ENCODE measurements at places on chromosomes 12 and 14.

- DNase-seq: no peak
Measured at GRCh38 chr12:101608301-101609133, 13.7 kb downstream of the MYBPC1 start.

DNA sequence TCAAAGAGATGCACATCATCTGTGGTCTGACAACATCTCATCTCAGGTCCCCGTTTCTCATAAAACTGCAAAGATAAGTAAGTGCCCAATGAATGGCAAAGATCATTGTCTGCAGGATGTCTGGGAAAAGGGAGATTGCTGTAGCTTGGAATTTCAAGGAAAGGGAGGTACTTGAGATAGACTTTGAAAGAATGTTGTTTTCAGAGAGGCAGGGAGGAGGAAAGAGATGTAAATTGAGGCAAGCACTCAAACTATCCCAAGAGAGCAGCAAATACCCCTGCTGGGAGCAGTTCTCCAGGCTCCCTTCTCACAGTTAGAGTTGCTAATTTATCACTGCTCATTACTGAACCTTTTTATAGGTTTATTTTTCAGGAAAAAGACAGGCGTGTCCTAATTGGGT lies 107.1 kb downstream of the MYRFL start:
- no peak for DNase-seq

- DNase-seq: no peak
Measured at GRCh38 chr12:131072451-131073230, 118.9 kb downstream of the ADGRD1 start.

DNA sequence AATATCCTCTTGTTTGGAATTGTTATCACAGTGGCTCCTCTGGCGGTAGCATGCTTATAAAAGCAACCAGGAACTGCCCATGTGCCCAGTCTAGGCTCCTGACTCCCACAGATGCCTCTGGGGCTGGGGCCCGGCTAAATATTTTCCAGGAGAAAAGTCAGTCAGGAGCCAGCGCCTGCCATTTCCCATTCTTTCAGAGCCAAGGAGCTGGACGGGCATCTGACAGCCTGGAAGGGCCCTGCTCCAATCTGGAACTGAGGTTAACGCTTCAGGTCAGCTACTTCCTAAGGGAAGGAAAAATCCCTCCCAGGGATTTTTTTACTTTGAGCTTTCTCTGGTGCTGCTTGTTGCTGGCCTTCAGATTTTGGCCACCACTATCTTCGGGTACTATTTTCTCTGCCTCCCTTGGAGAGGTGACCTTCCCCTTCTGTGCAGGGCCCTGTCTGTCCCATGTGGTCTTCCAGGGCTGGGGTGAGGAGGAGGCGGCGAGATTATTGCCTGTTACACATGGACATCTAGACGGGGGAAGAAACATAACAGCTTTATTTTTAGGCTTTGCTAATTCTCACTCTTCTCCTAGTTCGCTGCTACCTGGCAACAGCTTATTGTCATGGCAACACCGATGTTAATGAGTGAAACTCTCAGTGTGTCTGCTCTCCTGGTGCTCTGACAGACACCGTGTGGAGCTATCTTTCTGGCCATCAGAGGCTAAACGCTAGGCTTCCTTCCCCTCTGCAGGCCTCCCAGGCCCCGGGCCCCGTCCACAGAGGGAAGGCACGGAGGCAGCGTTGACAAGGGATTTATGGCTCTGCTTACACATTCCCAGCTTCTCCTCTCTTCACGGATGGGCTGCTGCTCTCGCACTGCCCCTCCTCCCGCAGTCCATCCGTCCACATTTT lies 160.4 kb downstream of the CACNA1C start:
- no peak for DNase-seq

- DNase-seq: no peak
Measured at GRCh38 chr12:51232642-51233041, 6.0 kb upstream of the DAZAP2 start.

GRCh38 chr12:43245947-43246346 lies 306.1 kb downstream of the ADAMTS20 start:
- DNase-seq: no peak

DNA sequence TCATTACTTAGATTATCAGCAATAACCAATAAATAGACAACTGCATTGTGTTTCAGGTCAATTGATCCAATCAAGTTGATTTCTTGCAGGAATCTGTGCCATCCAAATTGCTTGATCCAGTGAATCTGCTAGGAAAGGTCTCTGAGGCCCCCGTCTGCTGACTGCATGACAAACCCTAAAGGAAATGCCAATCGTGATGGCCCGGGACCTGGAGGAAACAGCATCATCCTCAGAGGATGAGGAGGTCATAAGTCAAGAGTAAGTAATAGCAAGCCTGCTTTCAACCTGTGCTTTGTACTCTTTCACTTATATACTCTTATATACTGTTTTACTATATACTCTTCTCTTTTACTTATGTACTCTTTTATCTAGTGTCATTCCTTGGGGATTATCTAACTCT lies 1.9 kb downstream of the TTLL5 start:
- DNase-seq: no peak

- DNase-seq: no peak
Measured at GRCh38 chr14:60151715-60152114, 13.5 kb downstream of the DHRS7 start.

GRCh38 chr12:12534975-12535374 lies 27.7 kb downstream of the DUSP16 start:
- DNase-seq: no peak

- DNase-seq: no peak
Measured at GRCh38 chr12:128942960-128943477, 89.7 kb downstream of the GLT1D1 start.

DNA sequence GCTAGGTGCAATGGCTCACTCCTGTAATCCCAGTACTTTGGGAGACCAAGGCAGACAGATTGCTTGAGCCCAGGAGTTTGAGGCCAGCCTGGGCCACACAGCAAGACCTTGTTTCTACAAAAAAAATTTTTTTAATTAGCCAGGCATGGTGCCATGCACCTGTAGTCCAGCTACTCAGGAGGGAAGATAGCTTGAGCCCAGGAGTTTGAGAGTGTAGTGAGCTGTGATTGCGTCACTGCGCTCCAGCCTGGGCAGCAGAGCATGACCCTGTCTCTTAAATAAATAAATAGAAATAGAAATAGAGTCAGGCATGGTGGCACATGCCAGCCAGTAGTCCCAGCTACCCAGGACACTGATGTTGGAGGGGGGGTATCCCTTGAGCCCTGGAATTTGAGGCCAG lies 36.7 kb upstream of the CLIP1 start:
- no peak for DNase-seq

GRCh38 chr12:75891072-75891471 lies 140.5 kb downstream of the PHLDA1 start:
- no peak for DNase-seq

GRCh38 chr12:50362671-50363070 lies 33.7 kb downstream of the FAM186A start:
- no peak for DNase-seq

DNA sequence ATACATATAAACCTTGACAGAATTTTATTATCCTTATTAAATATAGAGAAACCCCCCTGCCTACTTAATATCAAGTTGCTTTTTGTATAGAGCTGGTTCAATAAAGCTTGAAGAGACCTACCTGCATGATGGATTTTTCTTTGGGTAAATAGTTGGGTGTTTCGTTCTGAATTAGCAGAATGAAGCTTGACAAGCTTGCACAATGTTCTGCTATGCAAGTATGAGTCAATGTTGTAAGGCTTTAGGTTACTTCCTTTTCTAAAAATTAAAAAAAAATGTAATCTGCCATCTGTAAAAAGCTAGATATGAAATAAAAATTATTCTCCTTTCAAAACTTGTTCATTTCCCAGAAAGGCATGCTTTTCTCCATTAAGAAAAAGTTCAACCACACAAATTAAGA lies 1662.6 kb upstream of the SEL1L start:
- no peak for DNase-seq

All from GM06990 (cell line).